Glomerular endothelial cell (primary cell): ENCODE measurements at places on chromosomes 4 and X.

- DNase-seq, result no peak
Measured at GRCh38 chr4:83335701-83336100, 1.1 kb upstream of the HPSE start.

DNA sequence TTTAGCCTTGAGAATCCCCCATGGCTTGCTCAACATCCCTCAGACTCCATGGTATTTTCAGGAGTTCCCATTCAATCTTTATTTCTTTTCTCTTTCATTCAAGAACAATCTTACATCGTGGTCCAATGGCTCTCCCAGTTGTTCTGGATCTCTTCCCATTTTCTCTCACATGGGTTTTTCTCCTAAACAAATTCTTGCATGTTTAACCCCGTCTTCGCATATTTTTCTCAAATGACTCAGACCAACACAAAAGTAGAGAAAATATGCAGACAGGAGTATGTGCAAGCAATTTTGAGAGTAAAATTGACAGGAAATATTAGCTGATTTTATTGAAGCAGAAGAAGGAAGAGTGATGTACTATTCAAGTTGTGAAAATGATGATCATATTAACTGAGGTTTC, 396.4 kb upstream of the TRAM1L1 start:
- no peak for DNase-seq

DNA sequence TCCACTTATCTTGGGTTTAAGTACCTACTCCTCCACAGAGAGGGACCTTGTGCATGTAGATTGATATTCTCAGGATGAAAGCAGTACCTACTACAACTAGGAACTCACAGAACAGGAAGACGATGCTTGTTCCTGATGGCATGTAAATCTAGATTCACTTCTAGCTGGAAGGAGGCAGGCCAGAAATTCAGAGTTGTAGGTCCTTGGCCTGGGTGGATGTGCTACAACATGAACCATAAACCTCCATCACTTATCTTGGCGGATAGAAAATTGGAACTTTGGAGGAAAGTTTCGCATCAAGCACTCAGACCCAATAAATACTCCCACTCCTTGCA, 9.3 kb upstream of the SMIM20 start:
- DNase-seq, result no peak

DNA sequence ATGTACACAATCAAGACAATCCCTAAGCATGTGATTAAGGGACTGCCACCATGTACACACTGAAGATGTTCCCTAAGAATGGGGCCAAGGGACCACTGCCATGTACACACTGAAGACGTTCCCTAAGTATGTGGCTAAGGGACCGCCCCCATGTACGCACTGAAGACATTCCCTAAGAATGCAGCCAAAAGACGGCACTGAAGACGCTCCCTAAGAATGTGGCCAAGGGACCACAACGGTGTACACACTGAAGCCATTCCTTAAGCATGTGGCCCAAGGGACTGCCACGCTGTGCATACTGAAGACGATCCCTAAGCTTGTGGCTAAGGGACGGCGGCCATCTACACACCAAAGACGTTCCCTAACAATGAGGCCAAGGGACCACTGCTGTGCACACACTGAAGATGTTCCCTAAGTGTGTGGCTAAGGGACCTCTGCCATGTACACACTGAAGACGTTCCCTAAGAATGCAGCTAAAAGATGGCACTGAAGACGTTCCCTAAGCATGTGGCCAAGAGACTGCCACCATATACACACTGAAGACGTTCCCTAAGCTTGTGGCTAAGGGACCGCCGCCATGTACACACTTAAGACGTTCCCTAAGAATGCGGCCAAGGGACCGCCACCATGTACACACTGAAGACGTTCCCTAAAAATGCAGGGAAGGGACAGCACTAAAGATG, 26.4 kb downstream of the DHRSX start:
- no peak for DNase-seq

DNA sequence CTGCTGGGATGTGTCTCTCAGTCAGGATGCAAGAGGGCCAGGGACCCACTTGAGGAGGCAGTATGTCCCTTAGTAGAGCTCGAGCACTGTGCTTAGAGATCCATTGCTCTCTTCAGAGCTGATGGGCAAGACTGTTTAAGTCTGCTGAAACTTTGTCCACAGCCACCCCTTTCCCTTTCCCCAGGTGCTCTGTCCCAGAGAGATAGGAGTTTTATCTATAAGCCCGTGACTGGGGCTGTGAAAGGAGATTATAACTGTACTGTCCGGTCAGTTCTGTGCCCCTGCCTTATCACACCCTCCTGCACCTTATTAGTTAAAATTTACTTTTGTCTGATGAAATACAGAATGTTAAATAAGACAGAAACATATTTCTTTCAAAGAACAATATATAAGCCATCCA, 378.4 kb downstream of the PABPC4L start:
- DNase-seq, result no peak

GRCh38 chr4:166019441-166020220, 146.6 kb downstream of the TLL1 start:
- no peak for DNase-seq

GRCh38 chr4:89254847-89255246, 52.8 kb downstream of the GPRIN3 start:
- no peak for DNase-seq

GRCh38 chr4:110275871-110276270, 77.5 kb upstream of the ELOVL6 start:
- no peak for DNase-seq

- no peak for DNase-seq
Measured at GRCh38 chr4:110915301-110915700, 292.4 kb upstream of the PITX2 start.

DNA sequence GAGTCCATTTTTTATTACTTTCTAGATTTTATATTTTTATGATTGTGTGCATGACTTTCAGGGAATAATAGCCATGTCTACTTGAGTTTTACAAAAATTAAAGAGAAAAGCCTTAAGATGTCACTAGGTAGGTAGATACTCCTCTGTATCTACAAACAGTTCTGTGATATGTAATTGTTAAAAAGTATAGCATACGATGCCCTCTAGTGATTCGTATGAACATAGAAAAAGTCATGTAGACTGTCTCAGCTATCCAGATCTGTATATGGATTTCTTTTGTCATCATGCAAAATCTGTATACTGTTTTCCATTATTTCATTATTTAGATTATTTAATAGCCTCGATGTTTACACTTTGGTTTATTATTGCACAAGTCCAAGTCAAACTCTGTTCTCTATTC, 856.6 kb downstream of the CENPC start:
- no peak for DNase-seq

GRCh38 chr4:110816367-110816766, 193.5 kb upstream of the PITX2 start:
- no peak for DNase-seq

GRCh38 chrX:68669094-68669860, 21.8 kb downstream of the STARD8 start:
- no peak for DNase-seq

DNA sequence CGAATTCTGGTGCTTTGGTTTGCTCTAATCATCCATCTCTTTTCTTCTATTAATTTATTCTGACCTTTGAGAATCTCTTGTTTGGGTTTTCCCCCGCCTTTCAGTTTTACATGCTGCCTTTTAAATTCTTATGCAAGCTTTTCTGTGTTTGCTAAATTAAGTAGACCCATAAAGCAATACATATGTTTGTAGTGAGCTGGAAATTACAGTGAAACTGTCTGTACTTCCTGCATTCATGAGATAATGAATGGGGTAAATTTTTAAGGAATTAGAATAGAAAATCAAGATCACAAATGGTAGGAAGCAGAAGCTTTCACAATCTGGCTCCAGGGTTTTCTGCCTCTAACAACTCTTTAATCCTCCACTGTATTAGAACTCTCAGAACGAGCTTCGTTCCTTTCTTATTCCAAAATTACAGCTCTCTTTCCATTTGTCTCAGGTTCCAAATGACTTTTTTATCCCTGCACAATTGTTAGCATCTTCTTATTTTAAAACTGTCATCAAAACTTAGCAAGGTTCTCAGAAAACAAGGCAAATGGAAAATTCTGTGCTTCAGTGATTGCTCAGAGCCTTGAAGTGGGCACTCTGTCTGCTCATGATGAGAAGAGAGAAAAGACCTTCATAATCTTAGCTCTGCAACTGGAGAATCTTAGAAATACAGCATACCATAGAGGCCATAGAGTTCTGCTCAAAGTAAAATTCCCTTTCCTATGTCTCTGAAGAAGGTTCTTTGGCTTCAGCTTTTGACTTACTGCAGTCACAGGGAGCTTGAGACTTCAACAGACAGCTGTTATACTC, 108.2 kb downstream of the EGF start:
- no peak for DNase-seq

DNA sequence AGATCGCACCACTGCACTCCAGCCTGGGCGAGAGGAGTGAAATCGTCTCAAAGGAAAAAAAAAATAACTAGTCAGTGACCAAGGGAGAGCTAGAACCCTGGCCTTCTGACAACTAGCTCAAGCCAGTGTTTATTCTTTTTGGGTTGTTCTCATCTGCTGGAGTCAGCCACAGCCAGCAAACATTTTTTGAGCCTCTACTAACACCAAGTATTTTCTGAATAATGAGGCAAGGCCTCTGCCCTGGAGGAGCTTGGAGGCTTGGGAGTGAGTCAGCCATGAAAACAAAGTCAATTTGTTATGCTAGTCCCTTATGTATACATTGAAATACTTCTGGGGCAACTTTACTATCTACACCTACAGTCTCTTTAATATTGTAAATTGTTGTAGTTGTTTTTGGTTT, 46.5 kb downstream of the TMA16 start:
- no peak for DNase-seq
